ENCODE measurements at places on chromosomes 1 and 21.

GRCh38 chr1:36108314-36108713, 16.7 kb downstream of the COL8A2 start:
- no peak for DNase-seq

- no peak for DNase-seq
Observed at GRCh38 chr1:11414926-11415538, 63.9 kb upstream of the DISP3 start.

GRCh38 chr1:203593723-203594122, 32.9 kb upstream of the ATP2B4 start:
- DNase-seq = peak; percentile 63

- DNase-seq = no peak
Observed at GRCh38 chr1:231266811-231267322, 25.9 kb downstream of the GNPAT start.

GRCh38 chr1:43973981-43974442, 748 bp upstream of the ATP6V0B start:
- no peak for DNase-seq

- DNase-seq = no peak
Observed at GRCh38 chr1:216422821-216423520, at the start of gene USH2A. TSS of gene USH2A (minus strand) at chr1:216423448. CDS start at chr1:216422336, 1,112 bp downstream.

DNA sequence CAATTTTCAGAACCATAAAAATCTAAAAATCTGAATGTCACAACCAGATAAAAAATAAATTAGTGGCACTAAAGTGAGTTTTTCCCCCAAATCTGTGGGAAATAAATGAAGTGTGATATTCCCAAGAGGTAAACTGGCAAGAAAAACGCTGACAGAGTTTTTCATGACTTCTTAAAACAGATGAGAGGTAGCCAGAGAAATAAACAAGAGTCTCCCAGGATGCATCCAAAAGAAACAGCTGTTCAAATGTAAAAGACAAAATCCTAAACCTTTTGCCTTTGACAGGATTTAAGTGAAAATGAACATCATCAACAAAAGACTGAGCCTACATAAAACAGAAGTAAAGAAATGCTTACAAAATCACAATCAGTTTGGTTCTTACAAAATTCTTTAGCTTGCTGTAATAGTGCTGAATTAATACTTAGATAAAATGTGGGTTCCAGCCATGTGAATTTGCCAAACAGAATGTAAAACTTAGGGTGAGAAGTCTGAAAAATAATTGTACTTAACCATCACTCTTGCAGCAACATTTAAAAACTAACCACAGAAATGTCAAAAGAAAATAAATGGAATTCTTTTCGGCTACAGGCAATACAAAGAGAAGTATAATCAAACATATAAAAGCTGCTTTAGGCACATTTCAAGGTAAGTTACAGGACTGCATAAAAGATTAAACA, 133.6 kb downstream of the EIF4G3 start:
- DNase-seq = no peak

- no peak for DNase-seq
Observed at GRCh38 chr1:227174164-227174563, 144.1 kb downstream of the CDC42BPA start.

GRCh38 chr1:67652800-67653199, 32.2 kb upstream of the GADD45A start:
- no peak for DNase-seq

GRCh38 chr1:25917996-25918395, 11.8 kb upstream of the STMN1 start:
- DNase-seq = peak; percentile 36

DNA sequence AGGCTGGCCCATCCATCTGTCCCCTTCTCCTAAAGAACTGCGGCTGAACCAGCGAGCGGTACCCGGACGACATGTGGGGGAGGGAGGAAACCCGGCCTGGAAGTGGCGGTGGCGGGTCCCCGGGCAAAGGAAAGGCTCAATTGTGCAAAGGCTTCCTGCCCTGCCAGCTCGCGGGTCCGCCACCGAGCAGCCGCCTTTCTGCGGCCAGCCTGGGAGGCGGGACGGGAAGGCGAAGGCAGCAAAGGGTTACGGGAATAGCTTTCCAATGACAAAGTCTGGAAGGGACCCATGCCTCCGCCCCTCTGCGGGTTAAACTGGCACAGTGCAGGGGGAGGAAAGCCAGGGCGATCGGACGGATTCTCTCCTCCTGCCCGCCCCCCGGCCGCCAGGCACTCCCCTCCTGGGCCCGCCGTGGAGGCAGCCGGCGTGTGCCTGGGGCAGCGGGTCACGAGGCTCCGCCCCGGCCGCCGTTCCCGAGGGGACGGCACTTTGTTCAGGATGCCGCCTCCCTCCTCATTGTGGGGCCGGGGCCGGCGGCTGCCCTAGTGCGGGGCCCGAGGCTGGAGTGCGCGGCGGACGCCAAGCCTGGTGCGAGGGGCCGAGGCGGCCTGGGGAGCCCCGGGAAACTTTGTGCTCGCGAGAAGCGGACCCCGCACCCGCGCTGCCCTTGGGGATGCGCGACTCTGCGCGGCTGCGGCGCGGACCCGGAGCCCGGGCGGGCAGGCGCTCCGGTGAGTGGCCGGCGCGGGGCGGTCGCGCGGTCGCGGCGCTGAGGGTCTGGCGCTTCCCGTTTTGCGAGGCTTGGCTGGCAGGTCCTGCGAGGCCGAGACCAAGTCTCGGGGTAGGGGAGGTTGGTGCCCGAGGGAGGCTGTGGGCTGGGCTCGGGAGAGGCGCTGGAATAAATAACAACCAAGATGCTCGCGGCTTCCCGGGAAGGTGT, at the start of gene NAV1:
NAV1 (plus strand) TSS at position 516 of the 940 bp plus-strand sequence. CDS start 83,758 bp downstream, outside the sequence.
- no peak for DNase-seq

DNA sequence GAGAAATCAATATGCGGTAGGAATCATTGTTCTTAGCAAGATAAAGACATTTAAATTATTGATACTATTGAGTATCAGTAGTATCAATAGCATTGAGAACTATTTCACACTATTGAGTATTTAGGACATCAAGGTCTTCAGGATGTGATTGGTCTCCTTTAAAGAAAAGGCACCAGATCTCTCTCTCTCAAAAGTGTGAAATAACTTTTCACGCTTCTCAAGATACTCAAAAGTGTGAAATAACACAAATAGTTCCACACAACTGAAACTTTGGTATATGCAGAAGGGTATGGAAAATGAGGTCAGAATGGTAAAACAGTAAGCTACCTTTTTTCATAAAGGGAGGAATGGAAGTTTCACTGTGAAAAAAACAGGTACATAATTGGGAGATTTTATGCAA, 6.7 kb upstream of the PYHIN1 start:
- no peak for DNase-seq

GRCh38 chr1:205453466-205453865, 2.4 kb downstream of the BLACAT1 start:
- DNase-seq = no peak

DNA sequence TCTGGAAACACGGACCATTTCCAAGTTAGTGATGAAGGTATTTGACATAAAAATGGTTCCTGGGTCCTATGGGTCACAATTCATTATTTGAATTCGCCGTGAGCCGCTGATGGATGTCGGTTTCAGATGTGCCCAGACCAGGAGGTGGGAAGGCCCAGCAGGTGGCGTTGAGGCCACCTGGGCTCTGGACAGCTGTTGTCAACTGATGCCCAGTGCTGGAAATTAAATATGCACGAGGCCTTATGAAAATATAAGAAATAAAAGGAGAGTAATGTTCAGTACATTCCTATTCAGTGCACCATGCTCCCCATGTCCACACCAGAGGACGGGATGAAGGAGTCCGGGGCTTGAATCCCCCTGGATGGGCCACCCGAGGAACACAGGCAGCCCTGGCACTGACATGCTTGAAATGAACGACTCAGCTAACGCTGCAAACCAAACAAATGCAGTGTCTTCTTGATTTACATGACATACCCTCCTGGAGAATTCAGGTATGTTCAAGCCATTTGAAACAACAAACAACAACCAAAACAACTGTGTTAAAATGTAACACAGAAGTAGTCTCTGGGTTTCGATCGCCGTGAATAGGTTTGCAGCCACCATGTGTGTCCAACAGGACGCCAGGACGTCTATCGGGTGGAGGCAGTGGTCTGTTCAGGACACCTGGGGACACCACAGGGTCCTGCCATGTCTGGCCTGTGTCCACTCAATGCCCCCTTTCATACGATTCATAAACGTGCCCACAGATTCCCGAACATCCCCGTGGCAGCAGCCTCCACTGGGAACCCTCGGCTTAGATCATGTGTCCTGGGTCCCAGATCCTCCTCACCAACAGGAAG, 6.1 kb downstream of the TFF3 start:
- DNase-seq = no peak

DNA sequence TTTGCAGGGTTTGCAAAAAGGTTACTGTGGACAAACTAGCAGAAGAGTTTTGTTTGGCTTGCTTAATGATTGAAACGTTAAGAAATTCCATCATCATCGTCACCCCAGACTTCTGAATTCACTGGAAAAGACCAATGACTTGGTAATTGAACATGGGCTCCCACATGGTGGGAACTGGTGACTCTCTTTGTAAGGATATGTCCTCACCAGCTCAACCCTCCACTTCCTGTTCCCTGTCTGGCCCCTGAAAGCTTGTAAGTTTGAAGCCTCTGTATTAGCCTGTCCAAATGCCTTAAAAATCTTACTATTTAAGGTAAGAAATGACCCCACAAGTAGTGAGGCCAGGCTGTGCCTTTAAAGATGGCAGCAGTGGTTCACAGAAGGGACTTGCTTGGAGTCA, 9.7 kb downstream of the SYT6 start:
- DNase-seq = no peak

- DNase-seq = no peak
Observed at GRCh38 chr1:68271596-68271995, 39.3 kb upstream of the WLS start.

DNA sequence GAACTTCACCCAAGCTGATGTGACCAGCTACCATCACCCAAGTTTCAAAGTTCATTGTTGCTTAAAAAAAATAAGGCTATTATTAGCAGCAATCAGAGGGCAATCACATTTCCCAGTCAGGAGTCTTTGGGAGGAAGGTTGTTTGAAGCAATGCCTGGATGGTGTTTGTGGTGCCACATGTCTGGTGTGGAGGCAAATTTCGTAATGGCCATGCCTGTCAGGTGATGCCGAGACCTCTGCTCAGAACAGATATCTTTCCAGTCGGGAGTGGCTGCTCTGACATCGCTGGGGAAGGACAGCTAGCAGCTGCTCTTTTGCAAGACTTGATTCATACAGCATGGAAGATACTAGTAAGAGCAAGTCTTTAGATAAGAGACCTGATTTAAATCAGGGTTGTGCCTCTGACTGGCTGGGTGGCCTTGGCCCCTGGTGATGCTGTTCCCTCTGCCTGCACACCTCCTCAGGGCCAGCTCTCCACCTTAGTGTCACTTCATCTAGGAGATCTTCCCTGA, 187.8 kb upstream of the JUN start:
- no peak for DNase-seq

DNA sequence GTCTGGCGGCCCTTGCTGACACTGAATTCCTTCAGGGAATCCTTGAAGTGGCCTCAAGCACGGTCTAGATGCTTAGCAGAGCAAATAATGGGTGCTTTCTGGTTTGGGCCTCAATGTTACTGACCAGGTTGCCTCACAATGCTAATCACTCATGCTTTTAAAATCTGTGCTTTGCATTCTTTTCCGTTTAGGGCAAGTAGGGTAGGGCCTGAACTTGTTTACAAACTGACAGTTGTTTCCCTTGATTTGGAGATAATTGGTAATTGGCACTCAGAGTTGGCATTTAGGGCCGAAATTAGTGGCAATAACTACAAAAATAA, 1.4 kb downstream of the VPS13D start:
- DNase-seq = no peak

DNA sequence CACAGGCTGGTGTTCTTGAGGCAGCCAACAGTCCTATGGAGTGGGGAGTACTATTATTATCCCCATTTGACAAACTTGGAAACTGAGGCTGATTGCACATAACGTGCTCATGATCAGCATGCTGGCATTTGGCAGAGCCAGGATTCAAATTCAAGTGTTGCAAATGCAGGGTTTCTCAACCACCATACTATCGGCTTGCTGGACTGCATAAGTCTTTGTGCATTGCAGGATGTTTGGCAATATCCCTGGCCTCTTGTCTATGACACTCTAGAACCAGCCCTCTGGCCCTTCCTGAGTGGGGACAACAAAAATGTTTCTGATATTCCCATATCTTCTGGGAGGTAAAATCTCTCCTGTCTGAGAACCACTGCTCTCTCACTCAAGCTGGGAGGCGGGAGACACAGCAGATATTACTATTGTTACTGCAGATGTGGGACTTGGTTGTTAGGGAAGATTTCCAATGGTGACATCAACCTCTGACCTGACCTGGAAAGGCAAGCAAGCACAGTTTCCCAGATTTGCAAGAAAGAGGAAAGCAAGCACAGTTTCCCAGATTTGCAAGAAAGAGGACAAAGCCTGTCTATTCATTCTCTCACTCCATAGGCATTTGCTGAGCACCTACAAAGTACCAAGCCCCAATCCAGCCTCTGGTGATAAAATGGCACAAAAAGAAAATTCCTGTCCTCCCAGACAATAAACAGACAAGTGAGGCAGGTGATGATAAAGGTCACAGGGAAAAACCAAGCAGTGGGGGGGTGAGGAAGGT, 1.0 kb upstream of the AADACL3 start:
- no peak for DNase-seq

DNA sequence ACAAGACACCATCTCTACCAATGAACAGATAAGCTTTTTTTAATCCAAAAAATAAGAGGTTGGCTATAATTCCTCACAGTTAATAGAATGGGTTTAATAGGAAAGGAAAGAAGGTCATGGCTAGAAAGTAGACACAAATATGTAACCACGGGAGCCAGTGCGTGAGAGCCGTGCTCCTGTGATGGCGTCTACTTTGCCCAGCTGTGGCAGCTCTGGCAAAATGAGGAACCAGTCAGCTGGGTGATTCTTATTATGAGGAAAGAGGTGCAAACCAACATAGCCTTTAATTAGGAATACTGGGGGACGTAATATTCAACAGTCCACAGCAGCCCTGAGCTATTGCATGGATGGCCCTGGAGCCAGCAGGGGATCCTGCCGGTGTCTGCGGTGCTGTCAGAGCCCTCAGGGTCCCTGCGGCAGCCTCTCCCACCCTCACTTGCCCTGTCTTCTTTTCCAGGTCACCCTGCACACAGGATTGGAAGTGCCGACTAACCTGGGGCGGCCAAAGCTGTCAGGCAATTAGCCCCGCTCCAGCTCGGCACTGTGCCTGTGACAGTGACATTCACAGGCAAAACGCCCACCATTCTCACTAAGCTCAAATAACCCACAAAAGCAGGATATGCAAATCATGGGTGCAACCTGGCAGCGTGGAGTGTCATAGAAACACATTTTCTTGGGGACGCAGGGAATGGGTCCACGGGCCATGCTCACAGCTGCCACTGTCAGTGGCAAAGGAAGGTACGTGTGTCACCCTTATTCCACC, 25.9 kb upstream of the GNPAT start:
- no peak for DNase-seq

Measured in CD4-positive, alpha-beta T cell treated with Interleukin-6 at 100 ng/mL for 8 hours (primary cell).